Smooth muscle cell of trachea (primary cell): ENCODE measurements at places on chromosomes 5 and 9. TPM values are rescaled to one million over a fixed set of nuclear protein-coding genes. Genes with fewer than 3 reads are reported as not detected.

FAM221B gene
- not detected in 2 replicates for total RNA-seq

TMOD1 gene
- under 0.01 and 0.17 TPM in 2 replicates for total RNA-seq

SPOCK1 gene
- 36.1 and 54.9 TPM in 2 replicates for total RNA-seq

SAPCD2 gene
- 1.5 and 8.0 TPM in 2 replicates for total RNA-seq

PLPPR1 gene
- total RNA-seq, result not detected in 2 replicates

CD274 gene
- total RNA-seq, result 3.2 and 3.3 TPM in 2 replicates

GIN1 gene
- total RNA-seq, result 7.1 and 7.4 TPM in 2 replicates

WWC1 gene
- 0.58 and 2.3 TPM in 2 replicates for total RNA-seq

CTNNA1 gene
- 511 and 560 TPM in 2 replicates for total RNA-seq

SLC28A3 gene
- 0.15 and 0.50 TPM in 2 replicates for total RNA-seq

TAF1L gene
- under 0.01 TPM in 2 replicates for total RNA-seq

DEPDC1B gene
- total RNA-seq, result 1.7 and 7.4 TPM in 2 replicates

RASEF gene
- total RNA-seq, result 0.44 and 0.50 TPM in 2 replicates

ADAMTS19 gene
- total RNA-seq, result 0.33 and 0.73 TPM in 2 replicates

SPTAN1 gene
- 381 and 452 TPM in 2 replicates for total RNA-seq

SLC36A2 gene
- total RNA-seq, result not detected in 2 replicates

PAEP gene
- not detected in 2 replicates for total RNA-seq

CKMT2 gene
- 3.5 and 11.2 TPM in 2 replicates for total RNA-seq

FCN2 gene
- total RNA-seq, result not detected in 2 replicates

ANP32B gene
- 11.6 and 14.0 TPM in 2 replicates for total RNA-seq

PCDHGC4 gene
- total RNA-seq, result 4.5 and 6.0 TPM in 2 replicates

ORM2 gene
- total RNA-seq, result not detected in 2 replicates

FBXL17 gene
- total RNA-seq, result 12.9 and 14.6 TPM in 2 replicates

QRFP gene
- not detected in 2 replicates for total RNA-seq

GFPT2 gene
- total RNA-seq, result 44.7 and 67.6 TPM in 2 replicates

CDX1 gene
- 0.15 and 0.17 TPM in 2 replicates for total RNA-seq

FOXD4L6 gene
- total RNA-seq, result not detected in 2 replicates

VCP gene
- total RNA-seq, result 402 and 448 TPM in 2 replicates

GARIN3 gene
- total RNA-seq, result not detected in 2 replicates

KIF3A gene
- 7.8 and 12.2 TPM in 2 replicates for total RNA-seq

GDNF gene
- total RNA-seq, result 0.29 and 1.2 TPM in 2 replicates

DBH gene
- not detected in 2 replicates for total RNA-seq
